ENCODE measurements at places on chromosomes 6 and 20. TPM values are rescaled to one million over a fixed set of nuclear protein-coding genes. Genes with fewer than 3 reads are reported as not detected.

DNA sequence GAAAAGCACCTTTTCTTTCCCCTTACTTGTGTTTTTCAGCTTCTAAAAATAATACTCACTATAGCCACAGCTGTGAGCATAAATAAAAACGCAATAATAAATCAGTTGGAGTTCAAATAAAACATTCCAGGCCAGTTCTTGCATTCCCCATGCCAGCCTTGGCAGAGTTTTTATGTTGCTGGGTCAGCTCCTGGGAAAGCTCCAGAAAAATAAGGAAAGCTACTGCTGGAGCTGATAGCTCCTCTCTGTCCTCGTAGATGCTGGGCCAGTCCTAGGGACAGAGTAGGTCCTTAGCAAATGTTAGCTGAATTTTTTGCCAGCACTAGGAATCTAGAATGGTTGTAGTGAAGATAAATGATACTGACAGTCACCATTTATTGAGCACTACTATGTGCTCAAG lies 389.0 kb upstream of the SYNCRIP start:
- DNase-seq = no peak

DNA sequence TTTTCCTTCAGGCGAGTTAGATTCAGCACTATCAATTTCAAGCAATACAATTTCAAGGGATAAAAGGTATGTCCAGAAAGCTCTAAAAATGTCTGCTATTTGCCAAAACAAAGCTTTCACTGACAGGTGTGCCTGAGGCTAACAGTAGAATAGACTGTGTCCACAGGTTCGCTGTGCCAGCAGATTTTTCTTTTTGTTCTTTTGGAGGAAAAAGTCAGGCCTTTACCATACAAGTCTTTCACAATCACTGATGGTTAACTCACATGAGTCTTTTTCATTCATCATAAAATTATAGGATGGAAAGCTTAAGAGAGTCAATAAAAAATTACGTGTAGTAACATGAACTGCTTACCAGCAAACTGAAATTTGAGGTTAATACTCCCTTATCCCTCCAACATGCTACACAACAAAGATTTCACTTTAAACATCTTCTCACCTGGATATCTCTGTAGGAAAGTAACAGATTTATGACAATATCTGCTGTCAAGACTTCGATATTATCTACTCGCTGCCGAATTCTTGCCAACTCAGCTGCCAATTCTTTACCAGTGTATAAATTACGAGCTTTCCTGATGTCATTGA lies 95.4 kb downstream of the MAP3K5 start:
- DNase-seq = no peak

GRCh38 chr6:154893917-154894316 lies 101.2 kb upstream of the TIAM2 start:
- DNase-seq = no peak

DNA sequence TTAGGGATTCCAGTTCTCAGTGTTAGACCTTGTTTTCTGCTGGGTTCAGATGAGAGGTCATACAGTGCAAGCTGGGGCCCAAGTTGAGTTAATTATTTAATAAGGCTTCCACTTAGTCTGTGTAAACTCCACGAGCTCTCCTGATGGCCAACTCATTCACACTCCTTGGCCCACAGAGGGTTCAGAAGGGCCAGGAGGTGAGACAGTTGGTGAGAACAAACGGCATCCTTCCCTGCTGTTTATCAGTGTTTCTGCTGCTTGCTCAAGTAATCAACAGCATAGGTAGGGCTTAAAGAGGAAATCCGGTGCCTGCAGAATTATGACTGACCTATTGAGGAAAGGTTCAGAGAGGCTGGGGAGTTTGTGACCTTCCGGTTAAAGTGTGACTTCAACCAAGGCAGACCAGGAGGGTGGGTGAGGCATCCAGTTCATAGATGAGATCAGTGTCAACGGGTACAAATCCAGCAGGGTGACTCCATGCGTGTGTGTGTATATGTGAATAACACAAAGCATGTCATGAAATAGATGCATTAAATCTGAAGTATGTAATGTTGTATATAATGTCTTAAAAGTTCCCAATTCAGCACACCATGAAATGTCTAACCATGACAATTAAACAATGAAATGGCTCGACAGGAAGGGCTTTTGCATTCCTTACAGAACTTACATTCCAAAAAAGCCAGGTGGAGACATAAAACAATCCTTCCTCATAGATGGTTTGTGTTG lies 37.4 kb upstream of the BCAS1 start:
- DNase-seq = no peak

GRCh38 chr6:144588697-144589325 lies 303.7 kb downstream of the UTRN start:
- no peak for DNase-seq

DNA sequence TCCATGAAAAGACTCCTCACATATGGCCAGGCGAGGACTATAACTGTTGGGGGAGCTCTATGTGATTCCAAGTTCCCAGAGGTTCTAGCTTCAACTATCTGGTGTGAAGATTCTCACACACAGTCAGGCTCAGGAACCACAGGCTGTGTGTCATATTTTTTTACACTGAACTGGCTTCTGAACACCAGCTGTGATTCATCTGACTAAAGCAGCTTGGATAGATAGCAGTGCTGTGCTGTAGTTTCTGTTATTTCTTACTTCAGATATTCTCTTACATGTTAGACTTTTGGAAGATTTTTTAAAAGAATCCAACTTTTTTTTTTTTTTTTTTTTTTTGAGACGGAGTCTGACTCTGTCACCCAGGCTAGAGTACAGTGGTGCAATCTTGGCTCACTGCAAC lies 140.7 kb upstream of the MCHR2 start:
- no peak for DNase-seq

Gene SYNE1
- 140 TPM for total RNA-seq

DNA sequence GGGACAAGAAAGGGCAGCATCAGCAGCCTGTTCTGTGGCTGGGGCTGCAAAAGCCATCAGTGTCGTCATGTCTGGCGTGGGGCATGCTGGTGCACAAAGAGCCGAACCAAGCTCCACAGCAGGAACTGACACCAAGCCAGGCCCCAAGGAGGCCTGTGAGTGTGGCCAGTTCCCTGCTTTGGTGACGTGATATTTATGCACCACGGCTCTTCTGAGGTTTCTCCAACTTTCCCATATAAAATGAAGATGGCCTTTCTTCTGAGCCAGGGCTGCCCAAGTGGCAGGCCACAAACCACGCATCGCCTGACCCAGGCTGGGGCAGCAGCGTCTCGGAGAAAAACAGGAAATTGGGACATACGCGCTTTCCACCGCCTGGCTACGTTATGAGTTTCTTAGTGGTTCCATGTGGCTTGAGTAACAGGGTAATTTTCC lies 109.9 kb downstream of the RIN2 start:
- no peak for DNase-seq

- DNase-seq = no peak
Measured at GRCh38 chr20:38831995-38832620, 26.6 kb downstream of the PPP1R16B start.

Gene FAM83C
- total RNA-seq = not detected

Gene RGS17
- not detected for total RNA-seq

Gene TEAD3
- total RNA-seq = not detected

All from OCI-LY7 (cell line).